ENCODE measurements at places on chromosomes 2 and 18.

DNA sequence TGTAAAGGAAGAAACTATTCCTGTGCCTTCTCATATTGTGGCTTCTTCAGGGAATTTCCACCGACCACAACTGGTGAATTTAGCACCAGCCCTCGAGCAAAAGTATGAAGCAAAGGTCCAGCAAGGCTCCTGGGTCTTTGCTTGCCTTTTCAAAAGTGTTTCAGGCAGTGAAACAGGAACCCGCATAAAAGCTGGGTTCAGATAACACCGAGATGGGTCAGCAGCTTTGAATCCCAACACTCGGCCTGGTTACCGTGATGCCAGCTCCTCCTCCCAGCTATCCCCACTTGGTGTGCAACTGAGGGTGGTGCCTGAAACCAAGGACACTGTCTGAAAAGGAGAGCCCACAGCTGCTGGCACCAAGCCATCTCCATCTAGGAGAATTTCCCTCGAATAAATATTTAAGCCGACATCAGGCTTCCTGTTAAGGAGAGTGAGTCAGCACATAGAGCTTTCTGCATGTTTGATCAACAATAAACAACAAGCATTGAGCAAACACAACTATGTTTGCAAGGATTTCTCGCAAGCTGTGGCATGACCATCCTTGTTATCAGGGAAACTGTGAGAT lies 69.5 kb downstream of the ANTXR1 start:
- no peak for DNase-seq

GRCh38 chr2:80737047-80737446 lies 432.5 kb upstream of the LRRTM1 start:
- no peak for DNase-seq

GRCh38 chr2:37744010-37744409 lies 72.6 kb upstream of the CDC42EP3 start:
- no peak for DNase-seq

DNA sequence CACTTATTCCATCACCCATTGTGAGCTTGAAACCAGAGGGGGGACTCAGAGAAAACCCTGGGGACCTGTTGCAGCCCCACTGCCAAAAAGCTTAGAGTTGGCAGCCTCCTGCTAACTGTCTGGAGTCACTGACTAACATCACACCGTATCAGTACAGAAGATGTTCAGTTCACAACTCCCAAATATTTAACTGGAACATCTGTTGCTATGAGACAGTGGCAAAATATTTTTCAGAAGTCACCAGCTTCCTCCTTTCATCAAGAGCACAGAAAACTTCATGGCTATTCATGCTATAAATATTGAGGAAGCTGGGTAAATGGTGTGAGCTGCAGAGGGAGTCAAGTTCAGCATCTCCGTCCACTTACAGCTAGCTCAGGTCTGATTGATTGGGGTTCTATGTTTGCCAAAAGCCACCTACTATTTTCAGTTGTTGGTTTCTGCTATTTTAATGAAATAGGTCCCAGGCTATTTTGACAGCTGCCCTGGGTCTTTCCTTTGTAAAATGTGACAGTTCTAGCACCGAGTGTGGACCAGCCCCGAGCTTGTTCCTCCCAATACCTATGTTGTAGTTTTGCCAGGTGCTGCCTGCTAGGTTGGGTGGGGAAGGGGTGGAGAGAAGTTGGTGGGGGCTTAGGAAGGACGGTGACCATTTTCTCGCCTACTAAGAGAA lies 9.8 kb downstream of the TUBB6 start:
- DNase-seq: no peak

DNA sequence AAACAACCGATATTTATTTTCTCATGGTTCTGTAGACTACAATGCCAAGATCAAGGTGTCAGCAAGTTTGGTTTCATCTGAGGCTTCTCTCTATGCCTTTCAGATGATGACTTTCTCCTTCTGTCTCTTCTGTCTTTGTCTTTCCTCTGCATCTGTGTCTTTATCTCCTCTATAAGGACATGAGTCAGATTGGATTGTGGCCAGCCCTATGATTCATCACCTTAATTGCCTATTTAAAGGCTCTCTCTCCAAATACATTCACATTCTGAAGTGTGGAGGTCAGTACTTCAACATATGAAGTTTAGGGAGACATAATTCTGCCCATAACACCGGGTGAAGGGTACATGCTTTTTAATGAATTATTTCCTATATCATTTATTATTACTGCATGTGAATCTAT lies 71.2 kb upstream of the CNTNAP5 start:
- no peak for DNase-seq

GRCh38 chr18:41732356-41732755 lies 222.7 kb upstream of the PIK3C3 start:
- no peak for DNase-seq

- no peak for DNase-seq
Measured at GRCh38 chr2:11874861-11875260, 128.4 kb downstream of the LPIN1 start.

GRCh38 chr2:237390235-237390634 lies 23.7 kb downstream of the COL6A3 start:
- DNase-seq: no peak

All from effector CD8-positive, alpha-beta T cell (primary cell).